NT2/D1 (cell line): ENCODE measurements at places on chromosomes 6 and 20.
A peak's percentile ranks its signal among the peaks of the same experiment; 100 is the strongest.

- no peak for DNase-seq
Observed at GRCh38 chr6:30763155-30763617, 18.8 kb upstream of the IER3 start.

DNA sequence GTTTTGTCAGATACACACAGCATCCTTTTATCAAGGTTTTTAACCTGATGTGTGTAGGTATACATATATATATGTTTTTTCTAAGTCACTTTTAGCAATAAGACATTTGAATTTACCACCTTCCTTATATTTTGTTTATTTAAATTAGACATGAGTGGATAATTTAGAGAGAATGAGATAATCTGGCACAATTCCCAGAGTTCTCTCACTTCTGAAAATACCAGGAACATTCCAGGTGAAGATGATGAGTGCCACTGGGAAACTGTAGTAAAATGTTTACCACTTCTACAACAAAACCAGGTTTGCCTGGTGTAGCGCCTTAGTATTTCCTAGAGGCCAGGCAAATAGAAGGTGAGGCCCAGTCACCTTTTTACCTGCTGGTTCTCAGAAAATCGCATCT, 189.5 kb downstream of the TMEM242 start:
- no peak for DNase-seq

GRCh38 chr20:4563534-4563933, 158.2 kb upstream of the PRND start:
- peak; percentile 13 for DNase-seq

DNA sequence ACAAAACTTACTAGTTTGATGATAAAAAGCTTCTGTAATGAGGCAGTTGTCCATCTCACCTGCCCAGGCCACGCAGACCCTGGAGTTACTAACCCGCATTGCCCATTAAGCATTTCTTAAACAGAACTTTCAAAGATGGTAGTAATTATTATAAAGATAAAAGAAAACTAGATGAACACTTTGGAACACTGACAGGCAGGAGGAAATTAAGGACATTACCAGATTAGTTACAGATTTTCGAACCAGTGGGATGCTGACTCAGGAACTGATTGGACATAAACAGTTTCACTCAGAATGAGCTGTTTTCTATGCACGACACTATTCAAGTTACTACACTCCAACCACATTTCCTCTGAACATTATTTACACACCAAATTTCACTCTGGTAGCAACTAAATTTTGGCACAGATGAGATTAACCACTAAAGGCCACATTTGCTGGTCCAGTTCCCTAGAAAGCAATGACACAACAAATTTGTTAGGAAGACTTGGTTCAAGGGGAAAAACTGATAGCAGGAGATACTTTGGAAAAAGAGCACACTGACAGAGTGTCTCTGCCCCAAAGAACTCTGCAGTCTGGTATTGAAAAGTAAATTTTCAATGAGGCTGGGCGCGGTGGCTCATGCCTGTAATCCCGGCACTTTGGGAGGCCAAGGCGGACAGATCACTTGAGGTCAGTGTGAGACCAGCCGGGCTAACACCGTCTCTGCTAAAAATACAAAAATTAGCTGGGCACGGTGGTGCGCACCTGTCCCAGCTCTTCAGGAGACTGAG, 3.0 kb downstream of the ROMO1 start:
- no peak for DNase-seq

GRCh38 chr6:47737406-47737805, 39.0 kb downstream of the ADGRF4 start:
- no peak for DNase-seq

GRCh38 chr6:33488339-33488738, 34.0 kb downstream of the ZBTB9 start:
- DNase-seq = no peak

DNA sequence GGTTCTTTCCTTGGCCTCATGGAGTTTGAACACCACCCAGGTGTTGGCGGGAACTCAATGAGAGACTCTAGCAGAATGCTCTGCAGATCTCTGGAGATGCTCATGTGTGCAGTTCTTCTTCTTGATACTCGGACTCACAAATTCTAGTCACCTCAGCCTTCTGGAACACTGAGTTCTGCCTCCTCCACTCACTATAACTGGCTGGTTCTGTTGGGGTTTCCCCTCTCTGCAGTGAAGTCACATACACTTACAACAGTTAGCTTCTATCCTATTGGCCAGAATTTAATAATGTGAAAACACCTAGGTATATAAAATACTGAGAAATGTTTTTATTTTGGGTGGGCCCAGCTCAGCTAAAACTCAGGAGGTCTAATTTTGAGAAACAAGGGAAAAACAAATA, 109.6 kb upstream of the HIVEP1 start:
- no peak for DNase-seq

GRCh38 chr6:146770965-146771735, 172.4 kb downstream of the ADGB start:
- no peak for DNase-seq

GRCh38 chr6:43436577-43437282, 9.4 kb downstream of the ABCC10 start:
- DNase-seq = peak; percentile 43

DNA sequence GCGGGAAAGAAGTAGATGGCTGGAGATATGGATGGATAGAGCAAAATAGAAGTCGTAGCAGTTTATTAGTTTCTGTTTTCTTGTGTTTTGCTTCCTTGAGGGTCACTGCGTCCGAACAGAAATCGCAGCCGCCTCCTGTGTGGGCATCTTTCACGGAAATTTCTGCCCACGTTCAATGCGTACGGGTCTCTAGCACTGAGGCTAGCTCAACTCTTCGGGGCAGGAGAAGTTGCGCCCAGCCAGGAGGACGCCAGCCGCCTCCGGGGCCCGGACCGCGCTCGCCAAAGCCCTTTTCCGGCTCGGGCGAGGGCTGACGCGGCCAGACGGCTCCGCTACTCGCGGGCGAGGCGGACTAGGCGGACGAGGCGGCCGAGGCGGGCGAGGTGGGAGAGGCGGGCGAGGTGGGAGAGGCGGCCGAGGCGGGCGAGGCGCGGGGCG, 814 bp downstream of the TFAP2B start:
- no peak for DNase-seq

- no peak for DNase-seq
Observed at GRCh38 chr6:17388365-17388764, 5.0 kb upstream of the CAP2 start.

- no peak for DNase-seq
Observed at GRCh38 chr20:19858466-19859371, 100.7 kb downstream of the RIN2 start.

DNA sequence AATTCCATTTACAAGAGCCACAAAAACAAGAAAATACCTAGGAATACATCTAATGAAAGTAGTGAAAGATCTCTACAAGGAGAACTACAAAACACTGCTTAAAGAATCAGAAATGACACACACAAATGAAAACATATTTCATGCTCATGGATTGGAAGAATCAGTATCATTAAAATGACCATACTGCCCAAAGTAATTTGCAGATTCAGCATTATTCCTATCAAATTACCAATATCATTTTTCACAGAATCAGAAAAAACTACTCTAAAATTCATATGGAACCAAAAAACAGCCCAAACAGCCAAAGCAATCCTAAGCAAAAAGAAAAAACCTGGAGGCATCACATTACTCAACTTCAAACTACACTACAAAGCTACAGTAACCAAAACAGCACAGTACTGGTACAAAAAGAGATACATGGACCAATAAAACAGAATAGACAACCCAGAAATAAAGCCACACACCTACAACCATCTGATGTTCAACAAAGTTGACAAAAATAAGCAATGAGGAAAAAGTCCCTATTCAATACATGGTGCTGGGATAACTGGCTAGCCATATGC, 24.3 kb downstream of the REV3L start:
- DNase-seq = no peak

- DNase-seq = no peak
Observed at GRCh38 chr6:113115196-113115595, 741.9 kb upstream of the MARCKS start.

DNA sequence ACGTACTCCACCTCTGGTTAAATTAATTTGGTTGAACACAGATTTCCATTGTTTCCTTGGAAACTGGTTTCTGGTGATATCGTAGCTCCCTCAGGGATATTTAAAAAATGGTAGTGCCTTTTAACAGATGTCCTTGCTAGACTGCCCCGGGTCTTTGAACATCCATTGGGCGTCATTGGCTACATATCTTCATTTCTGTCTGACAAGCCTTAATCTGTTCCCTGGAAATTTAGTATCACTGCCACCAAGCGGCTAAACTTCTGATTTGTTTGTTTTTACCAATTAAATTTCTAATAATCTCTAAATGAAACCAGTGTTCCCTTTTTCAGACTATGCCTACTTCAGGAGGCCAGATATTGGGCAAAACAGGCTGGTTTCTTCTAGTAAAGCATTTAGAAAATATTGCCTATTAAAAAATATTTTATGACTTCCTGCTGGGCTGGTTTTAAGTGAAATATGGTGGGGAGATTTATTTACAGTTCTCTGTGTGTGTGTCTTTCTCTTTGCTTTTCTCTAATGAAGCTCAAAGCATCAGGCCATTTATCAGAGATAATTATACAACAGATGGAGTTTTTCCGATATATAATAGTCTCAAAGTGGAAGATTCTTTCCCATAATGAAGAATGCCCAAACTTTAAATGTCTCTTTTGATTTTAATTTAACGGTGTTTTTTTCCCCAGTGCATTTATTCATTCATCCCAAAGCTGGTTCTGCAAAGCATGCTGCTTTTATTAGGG, 249.5 kb downstream of the ZFAND3 start:
- no peak for DNase-seq
